Large intestine (tissue), 12 donors: ENCODE measurements at places on chromosomes 12 and 14. TPM values are rescaled to one million over a fixed set of nuclear protein-coding genes. Genes with fewer than 3 reads are reported as not detected.

Gene MYRFL
- 14.9 TPM for polyA plus RNA-seq

Gene TAS2R13
- 0.03 TPM for polyA plus RNA-seq

Gene BCL2L14
- polyA plus RNA-seq: 40.4 TPM

Gene GLS2
- polyA plus RNA-seq: 1.5 TPM

Gene ACSS3
- 6.0 TPM for polyA plus RNA-seq

Gene NRIP2
- polyA plus RNA-seq: 4.2 TPM

Gene ZBTB42
- 6.0 TPM for polyA plus RNA-seq

Gene LHX5
- polyA plus RNA-seq: not detected

Gene MMP19
- polyA plus RNA-seq: 2.5 TPM

Gene PPFIA2
- polyA plus RNA-seq: 2.4 TPM

Gene FBXO21
- polyA plus RNA-seq: 32.0 TPM

Gene ADCY4
- polyA plus RNA-seq: 10.5 TPM

Gene TTLL5
- polyA plus RNA-seq: 15.2 TPM

DNA sequence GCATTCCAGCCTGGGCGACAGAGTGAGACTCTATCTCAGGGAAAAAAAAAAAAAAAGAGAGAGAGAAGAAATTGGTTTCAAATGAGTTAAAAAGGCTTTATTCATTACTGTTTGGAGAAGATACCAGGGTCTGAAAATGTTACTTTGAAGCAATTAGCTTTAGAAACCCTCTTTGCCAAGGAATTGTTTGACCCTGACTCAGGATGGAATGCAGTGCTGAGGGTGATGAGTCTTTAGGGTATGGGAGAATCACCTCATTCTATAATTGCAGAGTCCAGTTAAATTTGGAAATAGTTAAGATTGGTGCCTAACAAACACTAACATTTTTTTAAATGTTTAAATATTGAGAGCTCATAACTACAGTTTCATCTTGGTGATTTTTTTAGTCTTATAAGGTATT lies 13.3 kb downstream of the RAP1B start:
- no peak for DNase-seq

GRCh38 chr14:32087907-32088306 lies 10.8 kb downstream of the ARHGAP5 start:
- no peak for DNase-seq

DNA sequence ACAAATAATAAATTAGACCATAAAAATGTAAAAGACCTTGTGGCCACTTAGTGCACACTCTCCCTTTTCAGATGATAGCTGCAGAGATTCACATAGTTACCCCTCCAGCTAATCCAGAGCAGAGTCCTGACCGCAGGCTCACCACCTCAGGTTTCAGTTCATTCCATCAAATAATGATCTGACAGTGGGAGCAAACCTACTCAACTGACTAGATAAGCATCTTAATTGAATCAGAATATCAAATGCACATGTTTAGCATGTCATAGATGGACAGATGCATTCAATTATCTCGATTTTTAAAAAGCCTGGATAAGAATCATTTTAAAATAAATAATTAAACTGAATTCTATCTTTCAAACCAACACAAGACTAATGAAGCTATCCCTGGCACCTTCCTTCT lies 242.3 kb upstream of the PDZRN4 start:
- DNase-seq: no peak

DNA sequence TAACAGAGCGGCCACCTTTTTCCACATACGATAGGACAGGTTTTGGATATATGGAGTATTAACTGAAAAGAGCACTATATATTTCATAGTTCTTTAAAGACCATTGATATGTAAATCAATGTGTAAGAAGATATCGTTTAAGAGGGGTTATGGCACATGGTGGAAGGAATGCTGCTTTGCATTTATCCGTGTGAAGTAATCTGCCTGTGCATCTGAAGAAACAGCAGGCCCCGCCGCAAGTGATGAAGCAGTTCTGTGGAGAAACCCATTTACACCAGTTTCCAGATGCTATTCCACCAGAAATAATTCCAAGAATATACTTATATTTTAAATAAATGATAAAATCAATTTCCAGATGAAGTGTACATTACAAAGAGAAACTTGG lies 72.4 kb downstream of the BICD1 start:
- no peak for DNase-seq

GRCh38 chr12:130504110-130504839 lies 166.6 kb downstream of the PIWIL1 start:
- DNase-seq: no peak

DNA sequence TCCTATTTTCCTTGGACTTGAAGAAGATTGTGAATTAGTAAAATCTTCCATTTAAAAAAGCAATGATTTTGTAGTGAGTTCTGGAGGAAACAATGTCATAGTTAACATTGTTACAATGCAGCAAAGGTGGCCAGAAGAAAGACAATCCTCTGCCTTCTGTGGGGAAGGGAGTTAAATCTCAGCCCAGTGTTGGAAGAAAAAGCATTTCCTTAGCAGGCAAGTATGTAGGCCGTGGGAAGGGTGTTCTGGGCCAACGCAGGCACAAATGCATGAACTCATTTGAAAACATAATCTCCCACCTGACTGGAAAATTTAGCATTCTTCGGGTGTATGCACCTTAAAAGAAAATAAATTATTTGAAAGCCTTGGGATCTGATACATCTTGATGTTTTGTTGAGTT lies 258.6 kb downstream of the ADAMTS20 start:
- DNase-seq: no peak

GRCh38 chr14:35932136-35932535 lies 106.0 kb downstream of the BRMS1L start:
- no peak for DNase-seq

- DNase-seq: no peak
Measured at GRCh38 chr12:131085125-131085815, 131.6 kb downstream of the ADGRD1 start.

DNA sequence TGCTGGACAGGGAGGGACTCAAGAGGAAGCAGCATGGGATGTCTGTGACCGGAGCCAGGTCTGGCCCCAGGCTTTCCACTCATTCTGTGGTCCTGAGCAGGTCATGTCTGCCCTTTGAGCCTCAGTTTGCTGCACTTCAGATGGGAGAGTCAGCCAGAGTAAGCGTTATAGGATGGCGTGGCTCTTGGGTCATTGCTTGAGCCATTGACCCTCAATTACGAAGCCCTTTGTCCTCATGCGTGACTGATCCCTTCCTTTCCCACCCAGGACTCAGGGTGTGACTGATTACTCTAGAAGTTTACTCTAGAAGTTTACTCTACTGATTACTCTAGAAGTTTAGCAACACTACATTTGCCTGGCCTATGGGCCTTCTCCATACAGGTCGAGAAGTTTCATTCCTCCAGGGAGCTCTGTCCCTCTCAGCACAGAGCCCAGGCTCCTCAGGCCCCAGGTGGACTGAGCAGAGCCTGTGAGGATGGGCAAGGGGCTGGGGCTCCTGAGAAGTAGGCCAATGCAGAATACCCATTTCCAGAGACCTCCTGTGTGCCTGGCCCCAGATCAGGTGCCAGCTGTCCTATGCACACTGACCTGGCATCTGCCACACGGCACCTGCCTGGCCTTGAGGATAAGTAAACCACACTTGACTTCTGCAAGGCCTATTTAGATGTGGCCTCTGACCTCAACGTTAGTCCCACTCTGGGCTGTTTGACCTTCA lies 7.6 kb upstream of the IFI27 start:
- DNase-seq: no peak

GRCh38 chr12:55847603-55848291 lies 5.0 kb upstream of the MMP19 start:
- peak; percentile 65 for DNase-seq

- peak; percentile 43 for DNase-seq
Measured at GRCh38 chr12:47085815-47086252, 6.1 kb upstream of the AMIGO2 start.

GRCh38 chr12:81375969-81376368 lies 298.1 kb downstream of the ACSS3 start:
- DNase-seq: no peak

DNA sequence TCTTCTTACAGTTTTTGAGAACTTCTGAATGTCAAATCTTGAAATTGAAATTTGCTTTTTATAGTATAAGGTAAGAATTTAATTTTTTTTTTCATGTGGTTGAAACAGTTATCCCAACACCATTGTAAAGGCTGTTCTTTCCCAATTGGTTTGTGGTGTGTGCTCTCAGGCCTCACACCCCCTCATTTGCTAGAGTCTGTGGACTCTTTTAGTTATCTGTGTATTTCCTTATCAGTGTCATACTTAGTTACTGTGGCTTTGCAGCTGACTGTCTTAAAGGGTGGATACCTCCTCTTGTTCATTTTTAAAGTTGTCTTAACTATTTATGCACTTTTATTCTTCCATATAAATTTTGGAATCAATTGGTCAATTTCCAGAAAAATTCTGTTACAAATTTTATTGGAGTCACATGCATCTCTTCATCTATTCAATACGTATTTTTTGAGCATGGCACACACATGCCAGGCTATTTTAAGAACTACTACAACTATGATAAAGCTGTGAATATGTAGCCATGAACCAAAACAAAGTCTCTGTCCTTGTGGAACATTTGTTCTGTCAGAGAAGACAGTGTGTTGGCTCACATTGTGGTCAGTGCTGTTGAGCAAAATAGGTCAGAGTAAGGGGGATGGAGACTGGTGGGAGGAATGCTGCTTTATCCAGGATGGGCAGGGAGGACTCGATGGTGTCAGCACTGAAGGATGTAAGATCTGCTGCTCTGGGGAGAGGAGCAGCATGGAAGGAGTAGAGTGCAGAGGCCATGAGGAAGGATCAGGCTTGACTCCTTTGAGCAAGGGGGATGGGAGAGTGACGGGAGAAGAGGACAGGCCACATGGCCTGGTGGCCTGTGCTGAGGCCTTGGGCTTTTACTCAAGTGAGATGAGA lies 24.1 kb downstream of the FGF23 start:
- DNase-seq: no peak

DNA sequence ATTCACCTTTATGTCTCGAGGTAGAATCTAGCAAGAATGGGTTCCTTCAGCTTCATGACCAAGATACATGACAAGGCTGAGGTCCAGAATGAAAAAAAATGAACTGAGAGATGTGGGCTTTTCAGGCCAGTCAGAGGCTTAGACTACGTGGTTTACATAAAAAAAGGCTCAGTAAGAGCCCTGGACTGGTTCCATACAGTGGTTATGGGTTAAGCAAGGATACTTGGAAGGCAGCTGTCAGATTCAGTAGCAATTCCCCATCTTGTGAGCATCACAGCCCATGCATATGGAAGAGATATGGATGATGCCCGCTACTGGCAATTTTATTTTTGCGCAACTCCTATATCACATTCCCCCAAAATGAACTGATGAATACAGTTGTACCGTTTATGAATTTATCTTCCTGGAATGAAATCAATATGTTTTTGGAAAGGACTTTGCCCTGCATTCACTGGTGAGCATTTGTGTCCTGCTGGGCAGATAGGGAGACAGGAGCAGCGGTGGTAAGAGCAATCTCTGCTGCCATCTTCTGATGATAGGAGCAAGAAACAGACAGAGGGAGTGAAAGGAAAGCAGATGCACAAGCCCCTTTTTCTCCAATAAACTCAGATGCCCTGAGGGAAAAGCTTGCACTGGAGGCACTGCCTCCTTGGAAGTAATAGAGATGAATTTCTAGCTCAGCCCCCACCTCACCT lies 280.4 kb downstream of the GALC start:
- DNase-seq: no peak

GRCh38 chr12:14395074-14395778 lies 29.7 kb downstream of the ATF7IP start:
- DNase-seq: no peak

DNA sequence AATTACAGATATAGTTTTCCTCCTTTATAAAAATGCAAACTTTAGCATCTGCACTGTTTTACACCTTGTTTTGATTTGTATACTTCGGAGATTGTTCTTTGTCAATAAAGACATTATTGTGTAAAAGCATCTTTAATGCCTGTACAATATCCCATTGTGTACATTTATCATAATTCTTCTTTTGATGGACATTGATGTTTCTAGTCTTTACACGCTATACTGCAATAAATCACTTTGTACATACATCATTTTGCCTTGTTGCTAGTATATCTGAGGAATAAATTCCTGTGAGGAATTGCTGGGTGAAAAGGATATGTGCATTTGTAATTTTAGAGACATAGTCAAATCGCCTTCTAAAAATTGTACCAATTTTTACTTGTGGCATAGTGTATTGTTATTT lies 30.4 kb downstream of the WDR20 start:
- no peak for DNase-seq

- no peak for DNase-seq
Measured at GRCh38 chr14:35043046-35043445, 3.0 kb upstream of the FAM177A1 start.

- no peak for DNase-seq
Measured at GRCh38 chr12:77845831-77846230, 15.1 kb downstream of the NAV3 start.

- peak; percentile 29 for DNase-seq
Measured at GRCh38 chr12:48978741-48979601, 849 bp downstream of the WNT1 start.

- peak; percentile 42 for DNase-seq
Measured at GRCh38 chr14:22200977-22201605, 387.9 kb downstream of the DAD1 start.

- no peak for DNase-seq
Measured at GRCh38 chr12:105555556-105556295, 225.2 kb downstream of the C12orf75 start.

GRCh38 chr14:92531106-92531873 lies 17.7 kb downstream of the RIN3 start:
- no peak for DNase-seq

DNA sequence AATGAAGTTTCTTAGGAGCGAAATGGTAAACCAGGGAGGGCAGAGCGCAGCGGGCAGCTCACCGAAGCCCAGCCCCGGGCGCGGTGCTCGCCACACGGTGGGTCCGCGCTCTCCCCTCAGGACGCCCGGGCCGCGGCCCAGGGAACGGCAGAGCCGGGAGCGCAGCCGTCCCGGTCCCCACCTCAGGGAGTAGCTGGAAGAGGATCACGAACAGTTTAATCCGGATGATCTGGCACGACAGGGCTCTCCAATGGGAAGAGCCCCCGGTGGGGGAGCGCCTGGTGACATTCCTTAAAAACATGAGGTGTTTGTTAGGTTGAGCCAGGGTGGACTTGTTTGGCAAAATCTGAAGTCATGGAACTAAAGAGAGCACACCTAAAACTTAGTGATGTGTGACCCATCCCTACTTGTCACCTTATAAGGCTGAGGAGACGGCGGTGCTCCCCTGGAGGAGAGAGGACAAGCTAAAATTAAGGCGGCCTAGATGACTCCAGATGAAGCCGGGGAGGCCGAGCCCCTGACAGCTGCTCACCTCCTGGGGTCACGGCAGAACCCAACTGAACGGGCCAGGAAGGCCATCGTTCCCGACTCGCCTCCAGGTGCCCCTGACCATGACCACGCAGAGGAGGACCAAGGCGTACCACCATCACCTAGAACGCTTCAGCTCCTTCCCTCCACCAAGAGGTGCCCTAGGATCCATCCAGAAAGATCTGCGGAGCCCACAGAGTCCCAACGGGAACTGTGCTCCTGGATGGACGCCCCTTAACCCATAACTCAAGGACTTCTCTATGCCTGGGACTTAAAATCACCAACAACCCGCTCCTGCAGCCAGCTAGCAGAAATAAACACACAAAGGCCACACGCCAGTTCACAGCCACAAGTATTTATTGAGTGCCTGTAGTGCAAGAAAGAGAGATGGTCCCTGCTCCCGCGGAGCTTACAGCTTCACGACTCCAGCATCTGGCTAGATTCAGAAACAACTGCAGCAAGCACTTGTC lies 866 bp upstream of the PITPNM2 start:
- no peak for DNase-seq

- DNase-seq: peak; percentile 58
Measured at GRCh38 chr14:93316716-93317115, 16.1 kb downstream of the BTBD7 start.

GRCh38 chr12:5789469-5789968 lies 155.5 kb downstream of the ANO2 start:
- no peak for DNase-seq
